ENCODE measurements at places on chromosomes 4 and X.

DNA sequence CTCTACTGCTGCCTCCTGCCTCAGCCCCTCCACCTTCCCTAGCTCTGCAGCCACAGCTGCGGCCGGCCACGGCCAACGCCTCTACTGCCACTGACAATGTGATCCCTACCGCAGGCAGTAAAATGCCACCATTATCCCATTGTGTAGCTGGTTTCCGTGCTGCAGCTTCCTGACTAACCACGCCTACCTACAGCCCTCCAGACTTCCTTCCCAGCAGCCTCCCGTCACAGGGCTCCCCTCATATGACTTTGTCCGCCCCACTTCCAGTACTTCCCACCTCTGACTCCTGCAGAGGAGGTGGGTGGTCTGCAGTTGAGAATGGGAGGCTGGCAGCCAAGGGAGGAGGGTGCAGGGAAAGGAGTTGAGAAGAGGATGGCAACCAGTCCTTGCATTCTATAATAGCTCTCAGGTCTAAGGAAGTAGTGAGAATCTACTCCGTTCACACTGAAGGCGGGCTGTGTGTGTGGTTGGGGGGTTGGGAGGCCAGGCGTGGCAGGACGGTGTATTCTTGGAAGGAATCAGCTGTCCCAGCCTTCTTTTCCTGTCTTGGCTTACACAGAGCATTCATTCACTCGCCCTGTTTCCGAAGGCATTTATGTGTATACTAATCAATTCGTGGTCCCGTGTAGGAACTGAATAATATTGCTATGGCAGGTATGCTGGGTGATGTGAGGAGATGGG, 33.1 kb upstream of the USP51 start:
- DNase-seq: no peak

- no peak for DNase-seq
These were observed 166.0 kb downstream of the FBXW7 start for GRCh38 chr4:152369902-152370295.

DNA sequence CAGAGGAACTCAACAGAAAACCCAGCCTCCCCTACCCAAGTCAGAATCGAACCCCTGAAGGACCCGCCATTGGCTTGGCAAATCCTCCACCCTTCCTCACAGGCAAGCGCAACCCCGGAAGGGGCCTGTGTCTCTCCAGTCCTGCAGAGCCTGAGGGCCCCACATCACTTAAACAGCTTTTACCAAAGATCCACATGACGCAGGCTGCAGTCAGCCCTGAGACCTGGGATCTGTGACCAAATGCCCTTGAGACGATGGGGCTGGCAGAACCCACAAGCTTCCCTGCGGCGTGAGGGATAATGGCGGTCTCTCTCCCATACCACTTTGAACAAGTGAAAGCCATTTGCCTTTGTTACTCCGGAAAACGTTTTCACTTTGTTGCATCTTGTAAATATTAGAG, 54.9 kb downstream of the ACOX3 start:
- DNase-seq: no peak

- peak; percentile 11 for DNase-seq
These were observed 208.7 kb downstream of the SOWAHB start for GRCh38 chr4:76689145-76689817.

GRCh38 chr4:26185436-26185835, 135.4 kb upstream of the RBPJ start:
- DNase-seq: no peak

DNA sequence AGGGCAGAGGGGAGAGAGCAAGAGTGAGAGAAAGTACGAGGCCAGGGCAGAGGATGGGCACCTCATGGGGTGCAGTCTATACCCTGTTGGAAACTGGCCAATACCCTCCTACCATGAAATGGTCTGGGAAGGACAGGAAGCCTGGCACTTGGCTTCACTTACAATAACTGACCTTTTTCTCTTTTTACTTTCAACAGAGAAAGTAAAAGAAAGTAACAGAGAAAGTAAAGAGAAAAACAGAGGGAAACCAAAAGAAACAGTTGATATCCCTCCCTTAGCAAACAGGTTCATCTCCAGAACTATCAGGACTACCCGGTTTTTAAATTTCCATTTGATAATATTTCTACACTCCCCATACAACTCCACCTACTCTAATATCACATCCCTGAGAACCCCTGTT, 20.6 kb downstream of the ARL13A start:
- no peak for DNase-seq

- no peak for DNase-seq
These were observed 152.3 kb upstream of the SMIM31 start for GRCh38 chr4:164601653-164602052.

DNA sequence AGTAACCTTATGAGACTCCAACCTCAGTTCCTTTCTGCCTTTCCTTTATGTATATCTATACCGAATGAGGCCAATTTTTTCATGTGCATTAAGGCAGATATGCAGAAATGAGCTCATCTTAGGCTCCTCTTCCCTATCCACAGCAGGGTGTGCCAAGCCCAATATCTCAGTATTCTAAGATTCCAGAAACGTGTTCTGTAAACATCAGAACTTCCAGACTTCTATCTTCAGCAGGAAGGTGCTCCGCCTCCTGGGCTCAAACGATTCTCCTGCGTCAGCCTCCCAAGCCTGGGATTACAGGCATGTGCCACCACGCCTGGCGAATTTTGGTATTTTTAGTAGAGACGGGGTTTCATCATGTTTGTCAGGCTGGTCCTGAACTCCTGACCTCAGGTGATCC, 31.0 kb upstream of the CCNG2 start:
- no peak for DNase-seq

GRCh38 chrX:101986586-101986985, 54.8 kb upstream of the ZMAT1 start:
- no peak for DNase-seq

GRCh38 chr4:128305942-128306341, 18.3 kb upstream of the PGRMC2 start:
- no peak for DNase-seq

- DNase-seq: no peak
These were observed 12.4 kb upstream of the ARHGAP36 start for GRCh38 chrX:131045726-131046125.

DNA sequence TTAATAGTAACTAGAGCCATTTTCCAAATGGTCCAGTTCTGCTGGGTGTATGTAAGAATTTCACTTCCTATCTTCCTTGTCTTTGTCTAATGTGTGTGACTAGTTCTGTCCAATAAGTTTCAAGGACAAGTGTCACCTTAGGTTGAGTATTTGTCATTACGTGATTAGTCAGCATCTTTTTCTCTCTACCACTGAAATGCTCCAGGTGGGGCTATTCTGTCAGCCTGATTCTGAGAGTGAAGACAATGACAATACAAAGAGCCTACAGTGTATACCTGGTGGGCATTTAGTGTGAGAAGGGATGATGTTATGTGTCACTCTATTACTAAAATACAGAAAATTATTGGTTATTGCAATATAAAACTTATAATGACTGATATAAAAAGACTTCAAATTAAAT, 876.3 kb downstream of the C4orf33 start:
- no peak for DNase-seq

- DNase-seq: no peak
These were observed 34.9 kb downstream of the ZCCHC13 start for GRCh38 chrX:74338852-74339251.

GRCh38 chr4:152535360-152535902, 461 bp downstream of the FBXW7 start:
- DNase-seq: no peak

GRCh38 chr4:41540687-41541086, 2.7 kb downstream of the LIMCH1 start:
- no peak for DNase-seq

- DNase-seq: no peak
These were observed 4.2 kb downstream of the TSPAN5 start for GRCh38 chr4:98653890-98654867.

DNA sequence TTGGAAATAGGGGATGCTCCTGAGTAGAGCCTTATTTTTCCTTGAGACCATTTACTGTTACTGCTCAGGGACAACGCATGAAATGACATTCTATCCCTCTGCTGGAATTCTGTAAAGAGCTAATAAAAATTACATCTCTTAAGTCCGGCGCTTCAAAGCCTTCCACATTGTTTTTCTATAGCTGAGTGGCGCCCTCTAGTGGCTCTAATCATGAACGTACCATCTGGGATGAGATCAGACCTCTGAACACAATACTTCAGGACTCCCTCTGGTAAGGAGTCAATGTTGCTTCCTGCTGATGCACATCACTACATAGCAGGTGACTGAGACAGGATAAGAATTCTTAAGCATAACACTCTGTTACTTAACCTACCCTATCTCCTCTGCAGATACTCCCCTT, 6.0 kb downstream of the HMGN5 start:
- DNase-seq: no peak

DNA sequence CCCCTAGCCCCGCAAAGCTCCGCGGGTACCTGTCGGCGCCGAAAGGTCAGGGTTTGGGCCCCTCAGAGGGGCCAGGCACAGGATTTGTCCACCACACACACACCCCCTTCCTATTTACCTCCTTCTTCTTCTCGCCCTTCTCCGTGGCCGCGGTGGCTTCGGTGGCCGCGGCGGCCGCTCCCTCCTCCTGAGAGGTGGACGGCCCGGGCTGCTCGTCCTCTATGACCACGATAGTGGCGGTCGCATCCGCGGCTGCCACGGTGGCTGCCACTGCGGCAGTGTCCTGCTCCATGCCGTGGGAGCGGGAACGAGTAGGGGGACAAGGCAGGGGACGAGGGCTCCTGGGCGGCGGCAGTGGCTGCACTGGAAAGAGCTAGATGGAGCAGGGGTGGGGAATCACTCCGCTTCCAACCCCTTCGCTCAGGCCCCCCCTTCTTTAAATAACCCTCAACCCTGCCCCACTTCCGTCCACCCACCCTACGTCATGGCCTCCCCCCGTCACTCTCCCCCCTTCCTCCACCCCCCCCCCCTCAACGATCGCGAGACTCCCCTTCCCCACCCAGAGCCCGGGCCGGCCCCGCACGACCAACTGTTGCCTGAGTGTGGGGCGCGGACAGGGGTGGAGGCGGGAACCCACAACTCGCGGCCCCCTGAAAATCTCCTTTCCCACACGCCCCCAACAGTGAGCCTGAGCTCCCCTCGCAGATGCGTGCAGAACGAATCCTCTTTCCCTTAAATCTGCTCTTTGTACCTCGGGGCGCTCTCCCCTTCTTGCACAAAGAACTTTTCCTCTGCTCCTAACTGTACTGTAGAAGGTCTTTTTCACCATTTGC, at the start of gene SMARCA1:
TSS of gene SMARCA1 (minus strand) at position 412 of the 833 bp plus-strand sequence. CDS start at position 292, 120 bp downstream.
- DNase-seq: no peak

DNA sequence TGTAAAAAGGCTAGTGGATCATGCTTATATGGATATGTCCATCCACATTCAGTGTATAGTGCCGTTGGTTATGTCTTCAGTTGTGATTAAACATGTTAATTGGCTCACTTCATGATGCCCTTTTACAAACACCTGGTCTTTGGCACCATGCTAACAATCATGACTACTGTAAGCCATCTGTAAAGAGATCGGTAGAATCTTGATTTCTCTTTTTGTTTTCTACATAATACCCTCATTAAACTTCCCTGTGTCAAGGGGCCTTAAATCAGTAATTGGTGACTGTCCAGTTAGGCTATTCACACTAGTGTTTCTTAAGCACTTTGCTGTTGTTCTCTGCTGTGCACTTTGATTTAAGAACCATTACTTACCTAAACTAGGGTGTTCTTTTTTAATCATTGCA, 475.2 kb downstream of the RPA4 start:
- no peak for DNase-seq

- no peak for DNase-seq
These were observed 12.3 kb downstream of the SCARB2 start for GRCh38 chr4:76201276-76201675.

DNA sequence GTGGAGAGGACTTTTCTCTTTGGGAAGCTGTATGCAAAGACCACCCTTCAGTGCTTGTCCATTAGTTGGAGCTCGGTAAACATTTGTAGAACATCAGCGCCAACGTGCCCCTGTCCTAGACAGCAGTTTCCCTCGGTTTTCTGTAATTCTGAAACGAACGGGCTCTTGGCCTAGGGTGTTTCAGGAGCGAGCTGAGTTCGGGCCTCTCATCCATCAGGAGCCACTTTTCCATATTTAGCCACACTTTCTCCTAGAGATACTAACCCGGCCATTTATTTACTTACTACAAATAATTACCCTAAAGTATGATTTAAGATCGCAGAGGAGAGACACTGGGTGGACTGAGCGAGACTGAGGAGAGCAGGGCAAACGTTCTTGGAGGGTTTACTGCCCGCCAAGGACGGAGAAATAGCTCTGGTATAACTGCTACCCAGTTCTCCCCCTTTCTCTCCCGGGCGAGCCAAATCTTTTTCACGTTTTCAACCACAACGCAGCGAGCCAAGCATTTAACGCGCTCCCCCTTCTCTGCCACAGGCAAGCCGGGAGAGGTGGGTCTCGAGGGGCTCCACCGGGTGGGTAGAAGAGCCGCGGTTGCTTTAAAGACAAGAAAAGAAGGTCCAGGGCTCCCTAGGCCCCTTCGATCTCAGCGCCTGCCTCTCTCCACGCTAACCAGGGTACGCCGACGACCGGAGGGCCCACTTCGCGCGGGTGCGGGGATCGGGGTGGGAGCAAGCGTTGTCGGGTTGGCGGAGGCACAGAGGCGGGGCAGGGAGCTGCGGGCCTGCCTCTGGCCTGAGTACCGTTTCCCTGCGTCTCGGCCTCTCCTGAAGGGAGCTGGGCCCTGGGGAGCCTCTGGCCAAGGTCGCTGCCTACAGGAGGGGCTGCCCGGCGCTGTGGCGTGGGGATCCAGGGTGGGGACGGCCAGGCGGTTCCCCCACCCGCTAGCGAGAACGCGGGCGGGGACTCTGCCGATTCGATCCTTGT, 10.8 kb upstream of the PITX2 start:
- no peak for DNase-seq

- DNase-seq: no peak
These were observed 1.2 kb downstream of the GNPDA2 start for GRCh38 chr4:44725166-44725565.

GRCh38 chr4:82691431-82691830, 107.2 kb downstream of the SCD5 start:
- DNase-seq: no peak

DNA sequence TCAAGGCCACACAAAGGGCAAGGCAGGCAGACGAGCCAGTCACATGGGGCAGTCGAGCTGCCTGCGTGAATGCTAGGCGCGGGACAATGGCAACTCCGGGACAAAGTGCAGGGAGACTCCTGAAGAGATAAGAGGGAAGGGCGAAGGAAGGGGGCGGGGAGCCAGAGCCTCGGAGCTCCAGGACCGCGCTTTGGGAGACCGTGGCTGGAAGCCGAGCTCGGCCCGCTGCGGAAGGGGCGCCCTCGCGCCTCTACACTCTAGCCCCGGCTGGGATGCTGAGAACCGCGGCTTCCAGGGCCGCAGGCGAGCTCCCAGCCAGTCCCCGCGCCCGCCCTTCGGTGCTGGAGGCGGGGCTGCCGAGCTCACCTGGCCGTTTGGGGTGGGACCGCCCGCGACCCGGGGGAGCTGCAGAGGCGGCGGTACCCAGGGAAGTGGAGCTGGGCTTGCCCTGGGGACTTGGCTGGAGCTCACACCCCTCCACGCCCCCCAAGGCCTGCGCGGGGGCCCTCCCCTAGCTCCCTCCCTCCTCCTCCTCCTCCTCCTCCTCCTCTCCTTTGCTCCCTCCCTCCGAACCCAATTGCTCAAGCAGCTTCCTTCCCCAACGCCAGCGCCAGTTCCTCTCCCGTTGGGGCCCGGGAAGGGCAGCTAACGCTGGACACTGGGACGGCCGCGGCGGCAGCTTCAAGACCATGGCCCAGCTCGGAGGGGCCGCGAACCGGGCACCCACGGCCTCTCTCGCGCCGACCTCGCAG, at the start of gene SOWAHD:
TSS of gene SOWAHD (plus strand) at position 610 of the 752 bp plus-strand sequence. CDS start at position 690, 80 bp downstream.
- DNase-seq: no peak

- DNase-seq: no peak
These were observed 101.9 kb downstream of the SORCS2 start for GRCh38 chr4:7294176-7294756.

GRCh38 chr4:55125763-55126541, 557 bp upstream of the KDR start:
- DNase-seq: no peak

GRCh38 chr4:41209187-41209586, 5.2 kb downstream of the APBB2 start:
- DNase-seq: no peak

Measured in cortex of kidney (tissue), 1 donor.